Bronchial epithelial cell (primary cell): ENCODE measurements at places on chromosomes 7 and 10. TPM values are rescaled to one million over a fixed set of nuclear protein-coding genes. Genes with fewer than 3 reads are reported as not detected.
A peak's percentile ranks its signal among the peaks of the same experiment; 100 is the strongest.

HMX2 gene
- not detected in 2 replicates for total RNA-seq

PKD2L1 gene
- total RNA-seq, result under 0.01 TPM in 1 of 2 replicates, not detected in the other

CPVL gene
- not detected in 2 replicates for total RNA-seq

SKAP2 gene
- 2.1 and 3.3 TPM in 2 replicates for total RNA-seq

ITIH5 gene
- not detected in 2 replicates for total RNA-seq

DNA sequence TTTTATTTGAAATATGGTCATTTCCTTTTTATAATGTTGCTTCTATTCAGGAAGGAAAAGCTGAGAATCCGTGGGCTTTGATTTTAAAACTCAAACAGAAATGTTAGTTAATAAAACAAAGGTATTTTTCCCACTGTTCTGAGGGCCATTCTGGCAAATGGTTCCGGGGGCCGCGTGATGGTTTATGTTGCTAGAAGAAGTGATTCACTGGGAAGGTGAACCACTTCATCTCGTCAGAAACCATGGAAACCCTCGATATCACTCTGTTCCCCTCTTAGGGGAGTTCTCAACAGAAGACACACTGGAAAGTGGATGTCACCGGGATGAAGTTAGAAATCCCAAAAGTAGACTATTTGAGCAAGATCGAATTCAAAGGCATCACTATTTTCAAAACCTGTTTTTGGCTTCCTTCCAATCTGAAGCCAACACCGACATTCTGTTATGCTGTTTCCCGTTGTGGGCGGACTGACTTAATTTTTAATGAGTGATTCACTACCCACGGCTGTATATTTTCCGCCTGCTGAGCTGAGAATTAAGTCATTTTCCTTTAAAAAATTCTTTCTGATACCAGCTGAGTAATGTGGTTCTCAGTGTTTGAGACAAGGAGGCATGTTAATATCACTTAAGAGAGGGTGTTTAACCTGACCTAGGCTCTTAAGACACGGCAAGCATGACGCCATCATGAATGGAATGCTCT is 84.1 kb downstream of the PTPRE start:
- DNase-seq, result peak; percentile 97

DNA sequence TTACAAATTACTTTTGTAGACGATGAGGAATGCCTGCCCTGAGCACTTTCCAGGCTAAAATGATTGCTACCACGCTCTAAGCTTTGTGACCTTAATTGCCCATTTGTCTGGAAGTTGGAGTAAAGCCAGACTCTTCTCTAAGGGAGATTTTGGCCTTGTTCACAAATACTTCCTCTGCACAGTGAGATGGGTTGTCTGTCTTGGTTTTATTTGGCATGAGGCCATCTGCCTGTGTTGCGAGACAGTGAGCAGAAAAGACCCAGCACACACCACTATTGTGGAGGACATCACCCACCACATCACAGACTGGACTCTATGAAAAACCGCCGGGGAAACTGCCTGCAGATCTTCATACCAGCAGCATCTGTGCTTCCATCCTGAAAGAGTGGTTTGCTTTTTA is 138.4 kb downstream of the BICC1 start:
- DNase-seq, result no peak

- DNase-seq, result no peak
Measured at GRCh38 chr10:16942381-16943078, 125.3 kb upstream of the RSU1 start.

DNA sequence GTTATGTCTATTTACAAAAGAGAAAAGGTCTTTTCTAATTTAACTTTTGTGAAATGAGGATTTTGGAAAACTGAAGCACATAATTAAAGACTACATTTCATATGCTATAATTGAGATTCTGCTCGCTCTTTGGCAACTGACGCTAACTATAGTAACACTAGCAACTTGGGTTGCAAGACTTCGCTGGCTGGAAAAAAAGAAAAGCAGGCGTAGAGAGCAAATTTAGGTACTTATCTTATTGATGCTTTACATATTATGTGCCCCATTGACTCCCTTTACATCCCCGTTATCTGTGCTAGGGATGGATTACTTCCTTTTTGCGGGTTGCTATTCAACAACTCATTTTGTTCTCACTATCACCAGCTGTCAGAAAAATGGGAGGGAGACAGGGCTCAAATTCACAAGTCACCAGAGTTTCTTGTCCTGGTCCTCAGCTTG is 10.5 kb downstream of the SEMA3C start:
- no peak for DNase-seq

DNA sequence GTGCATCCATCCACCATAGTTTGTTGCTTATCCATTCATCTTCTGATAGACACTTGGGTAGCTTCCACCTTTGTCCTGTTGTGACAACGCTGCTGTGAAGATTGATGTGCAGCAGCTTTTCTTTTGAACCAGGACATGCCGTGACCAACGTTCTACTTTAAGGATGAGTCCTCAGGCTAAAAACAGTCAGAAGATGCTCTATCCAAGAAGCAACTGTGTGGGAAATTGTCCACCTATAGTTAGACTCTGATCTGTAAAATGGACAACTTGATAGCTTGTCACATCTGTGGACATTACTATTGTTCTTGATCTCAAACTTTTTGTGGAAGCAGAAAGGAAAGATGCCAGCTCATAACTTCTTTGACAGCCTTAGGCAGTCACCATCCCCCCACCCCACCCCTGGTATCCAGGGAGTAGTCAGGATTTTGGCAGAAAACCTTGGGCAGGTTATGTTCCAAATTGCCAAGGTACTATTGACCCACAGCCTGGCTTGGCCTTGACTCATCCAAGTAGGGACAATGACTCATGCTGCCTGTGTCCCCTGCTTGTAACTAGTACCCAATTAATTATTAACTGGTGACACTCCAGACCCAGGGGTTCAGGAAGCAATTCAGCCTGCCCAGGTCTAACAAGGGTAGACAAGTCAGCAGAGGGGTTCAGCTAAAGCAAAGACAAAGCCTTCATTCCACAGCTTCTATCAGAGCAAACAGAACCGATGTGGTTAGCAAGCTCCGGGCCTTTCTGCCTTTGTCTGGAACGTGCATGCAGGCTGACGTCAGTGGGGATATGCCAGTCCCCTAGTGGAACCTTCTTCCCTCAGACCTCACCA is 99.6 kb upstream of the ANLN start:
- DNase-seq, result peak; percentile 54

GRCh38 chr7:34087892-34088891 is 182.9 kb downstream of the BMPER start:
- peak; percentile 45 for DNase-seq

DNA sequence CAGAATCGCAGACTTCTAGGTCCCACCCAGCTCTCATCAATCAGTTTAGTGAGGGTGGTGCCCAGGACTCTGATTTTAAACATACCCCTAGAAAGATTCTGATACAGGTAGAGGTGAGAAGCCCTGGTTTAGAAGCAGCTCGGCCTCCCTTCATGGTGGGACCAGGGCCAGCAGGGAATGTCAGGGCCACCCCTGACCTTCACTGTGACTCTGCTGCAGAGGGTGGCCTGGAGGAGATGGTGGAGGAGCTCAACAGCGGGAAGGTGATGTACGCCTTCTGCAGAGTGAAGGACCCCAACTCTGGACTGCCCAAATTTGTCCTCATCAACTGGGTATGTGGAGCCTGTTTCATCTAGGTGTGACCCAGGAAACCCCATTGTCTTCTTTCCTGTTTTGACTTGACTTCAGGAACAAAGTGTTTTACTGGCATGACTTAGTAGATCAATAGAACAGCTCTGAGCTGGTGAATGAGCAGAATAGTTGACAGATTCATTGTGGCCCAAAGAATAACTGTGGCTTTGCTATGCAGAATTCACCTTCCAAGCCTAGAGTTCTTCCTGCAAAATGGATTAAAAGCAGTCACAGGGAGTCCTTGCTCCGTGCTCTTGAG is 7.2 kb downstream of the DBNL start:
- DNase-seq, result no peak

DNA sequence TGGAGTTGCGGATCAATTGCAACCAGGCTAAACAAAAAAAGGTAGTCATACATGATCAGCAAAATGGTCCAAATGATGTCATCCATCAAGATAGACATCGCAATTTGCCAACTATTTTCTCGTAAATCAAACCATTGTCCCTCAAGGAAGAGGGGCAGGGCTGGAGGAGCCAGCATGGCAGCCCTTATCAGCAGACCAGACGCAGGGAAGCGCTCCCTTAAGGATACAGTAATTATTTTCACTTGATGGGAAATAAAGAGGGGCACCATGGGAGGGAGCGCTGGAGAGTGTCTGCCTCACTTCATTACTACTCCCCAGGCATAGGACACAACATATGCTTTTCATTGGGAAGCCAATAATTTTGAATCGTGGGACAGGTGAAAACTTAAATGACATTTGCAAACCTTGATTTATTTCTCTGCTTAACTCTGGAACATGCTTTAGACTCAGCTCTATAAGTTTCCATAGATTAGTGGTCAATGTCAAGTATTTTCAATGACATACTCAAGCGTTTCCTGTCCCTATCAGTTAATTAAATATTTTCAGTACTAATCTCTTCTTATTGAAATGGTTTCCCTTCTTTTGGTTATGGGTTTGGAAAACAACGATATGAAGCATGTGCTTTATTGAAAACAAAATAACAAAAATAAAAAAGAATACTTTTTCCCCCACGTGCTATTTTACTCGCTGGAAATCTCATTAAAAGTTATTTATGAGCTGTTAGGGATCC is 202.4 kb upstream of the HABP2 start:
- no peak for DNase-seq

- DNase-seq, result no peak
Measured at GRCh38 chr7:910441-910861, 34.1 kb downstream of the GET4 start.

GRCh38 chr7:11533229-11533820 is 298.7 kb downstream of the THSD7A start:
- DNase-seq, result no peak

DNA sequence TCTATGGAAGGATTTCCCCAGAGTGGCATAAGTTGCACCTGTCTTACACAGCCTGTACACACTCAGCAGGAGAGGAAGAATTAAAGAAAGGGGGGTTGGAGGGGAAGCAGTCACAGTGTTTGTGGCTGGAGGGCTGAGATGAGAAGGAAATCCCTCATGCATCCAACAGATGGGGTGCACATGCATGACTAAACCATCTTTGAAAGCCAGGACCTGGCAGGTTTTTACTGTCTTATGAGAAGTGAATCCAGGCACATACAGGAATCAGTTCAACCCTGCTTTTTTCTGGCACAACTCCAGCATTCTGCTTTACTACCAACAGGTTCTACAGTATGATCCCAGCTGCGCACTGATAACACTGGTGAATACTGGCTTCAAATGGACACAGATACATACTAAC is 107.7 kb downstream of the CACNA2D1 start:
- DNase-seq, result no peak

DNA sequence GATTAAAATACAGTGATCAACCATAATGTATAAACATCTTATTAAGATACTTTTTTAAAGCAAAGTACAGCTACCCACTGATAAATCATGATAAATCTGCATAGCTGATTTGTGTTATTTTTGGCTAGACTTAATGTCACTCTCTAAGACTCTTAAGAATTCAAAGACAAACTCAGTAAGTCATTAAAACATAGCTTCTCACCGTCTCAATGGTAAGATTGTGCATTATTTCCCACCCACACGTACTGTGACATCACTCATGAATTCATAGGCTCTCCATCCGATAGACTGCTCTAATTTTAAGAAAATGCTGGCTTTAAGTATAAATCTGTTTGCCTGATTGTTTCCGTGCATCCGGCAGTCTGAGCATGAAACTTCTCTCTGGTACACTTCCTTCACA is 266.1 kb downstream of the GLI3 start:
- DNase-seq, result no peak

DNA sequence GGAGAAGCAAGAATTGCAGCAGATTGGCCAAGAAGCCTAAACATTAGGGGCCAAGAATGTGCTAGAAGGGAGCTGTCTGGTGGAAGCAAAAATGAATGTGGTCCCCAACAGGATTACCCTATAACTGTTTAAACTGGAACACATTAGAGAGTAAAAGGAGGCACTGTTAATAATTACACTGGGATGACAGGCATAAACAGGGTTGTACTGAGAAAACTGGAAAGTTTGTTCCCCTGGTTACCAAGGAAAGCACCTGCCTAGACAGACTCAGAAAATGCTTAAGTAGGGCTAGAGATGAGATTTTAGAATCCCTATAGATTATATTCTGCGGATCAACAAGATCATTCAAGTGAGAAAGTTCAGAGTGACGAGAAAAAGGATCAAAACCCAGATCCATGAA is 100.8 kb downstream of the CTTNBP2 start:
- no peak for DNase-seq
